ENCODE measurements at places on chromosomes 1 and 21.

- H3K36me3 ChIP-seq, result peaks cover 52% of the 10 kb centered on the region
- H3K27me3 ChIP-seq, result peaks cover 11% of the 10 kb centered on the region
Measured at GRCh38 chr1:6185635-6186382, 5.7 kb upstream of the CHD5 start.

GRCh38 chr21:40057331-40057730 is 190.1 kb downstream of the PCP4 start:
- no peaks in the 10 kb centered on the region for H3K4me1 ChIP-seq
- DNase-seq, result no peak
- no peak overlapping the region for H3K4me3 ChIP-seq
- H3K27ac ChIP-seq, result no peak overlapping the region

DNA sequence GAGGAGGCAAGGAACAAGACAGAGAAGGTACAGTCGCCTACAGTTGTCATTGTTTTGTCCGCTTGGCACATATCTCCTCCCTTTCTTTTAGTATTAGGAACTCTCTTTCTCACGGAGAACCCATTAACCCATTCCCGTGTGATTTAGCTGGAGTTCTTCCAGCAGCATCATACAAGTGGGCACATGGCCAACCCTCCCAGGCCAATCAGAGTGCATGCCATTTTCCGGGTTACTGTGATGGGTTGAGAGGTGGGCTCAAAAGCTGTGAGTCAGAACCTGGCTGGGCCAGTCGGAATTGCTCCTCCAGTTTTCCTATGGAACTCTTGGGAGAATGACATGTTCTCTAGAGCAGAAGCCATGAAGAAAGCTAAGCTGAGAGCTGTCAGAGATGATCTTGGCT is 83.1 kb upstream of the SOD1 start:
- H3K27ac ChIP-seq, result no peak overlapping the region
- no peak for DNase-seq
- H3K4me3 ChIP-seq, result no peak overlapping the region
- H3K36me3 ChIP-seq, result no peaks in the 10 kb centered on the region
- peaks cover 12% of the 10 kb centered on the region for H3K27me3 ChIP-seq
- peaks cover 1% of the 10 kb centered on the region for H3K4me1 ChIP-seq

GRCh38 chr1:147539122-147539575 is 2.2 kb upstream of the BCL9 start:
- no peak overlapping the region for H3K4me3 ChIP-seq
- no peak for DNase-seq
- H3K36me3 ChIP-seq, result peaks cover 4% of the 10 kb centered on the region
- H3K27me3 ChIP-seq, result peaks cover 4% of the 10 kb centered on the region
- peaks cover 19% of the 10 kb centered on the region for H3K4me1 ChIP-seq

DNA sequence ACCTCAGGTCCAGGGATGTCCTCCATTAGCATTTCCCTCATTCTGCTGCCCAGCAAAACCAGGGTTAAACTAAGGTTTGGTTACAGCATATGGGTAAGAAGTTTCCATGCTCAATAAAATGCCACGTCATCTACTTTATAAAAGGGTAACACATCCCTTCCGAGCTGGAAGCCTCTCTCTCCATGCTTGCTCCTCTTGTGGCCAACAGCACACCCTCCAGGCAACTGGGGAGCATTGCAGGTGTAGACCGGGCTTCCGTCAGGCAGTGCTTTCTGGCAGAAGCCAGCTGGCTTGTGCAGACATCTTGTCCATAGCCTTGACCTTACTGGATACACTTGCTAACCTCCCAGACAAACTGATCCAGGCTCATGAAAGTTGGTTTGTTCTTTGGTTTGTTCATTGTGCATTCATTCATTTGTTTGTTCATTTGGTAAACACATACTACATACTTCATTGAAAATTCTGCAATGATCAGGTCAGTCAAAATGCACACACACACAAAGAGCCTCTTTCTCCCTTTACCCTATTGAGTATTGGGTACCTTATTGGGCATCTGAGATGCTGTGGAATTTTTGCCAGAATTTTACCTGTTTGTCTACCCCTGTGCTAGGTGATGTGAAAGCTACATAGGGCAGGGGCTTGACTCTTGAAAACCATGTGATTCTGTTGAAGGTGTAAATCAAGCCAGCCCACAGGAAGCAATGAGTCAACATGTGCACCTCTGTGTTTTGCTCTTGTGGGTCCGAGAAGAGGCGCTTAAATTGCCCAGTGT is 422.8 kb downstream of the CAMTA1 start:
- H3K27me3 ChIP-seq, result peaks cover 48% of the 10 kb centered on the region
- no peaks in the 10 kb centered on the region for H3K4me1 ChIP-seq
- H3K4me3 ChIP-seq, result no peak overlapping the region

DNA sequence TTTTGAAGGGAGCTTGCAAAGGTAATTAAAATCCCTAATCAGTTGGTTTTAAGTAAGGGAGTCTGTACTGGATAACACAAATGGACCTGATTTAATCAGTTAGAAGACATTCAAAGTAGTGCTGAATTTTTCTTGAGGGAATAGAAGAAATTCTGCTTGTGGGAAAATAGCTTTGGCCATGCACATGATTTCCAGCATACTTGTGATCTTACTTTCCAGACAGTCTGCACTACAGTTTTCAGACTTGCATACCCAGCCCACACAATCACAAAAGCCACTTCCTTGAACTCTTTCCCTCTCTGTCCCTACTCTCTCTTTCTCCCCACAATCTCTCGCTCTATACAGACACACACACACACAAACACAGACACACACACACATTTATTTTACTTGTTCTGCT is 852.1 kb downstream of the PLA2G4A start:
- no peak overlapping the region for H3K4me3 ChIP-seq
- H3K27me3 ChIP-seq, result no peaks in the 10 kb centered on the region
- no peaks in the 10 kb centered on the region for H3K4me1 ChIP-seq
- no peak overlapping the region for H3K27ac ChIP-seq
- no peaks in the 10 kb centered on the region for H3K36me3 ChIP-seq
- no peak for DNase-seq

DNA sequence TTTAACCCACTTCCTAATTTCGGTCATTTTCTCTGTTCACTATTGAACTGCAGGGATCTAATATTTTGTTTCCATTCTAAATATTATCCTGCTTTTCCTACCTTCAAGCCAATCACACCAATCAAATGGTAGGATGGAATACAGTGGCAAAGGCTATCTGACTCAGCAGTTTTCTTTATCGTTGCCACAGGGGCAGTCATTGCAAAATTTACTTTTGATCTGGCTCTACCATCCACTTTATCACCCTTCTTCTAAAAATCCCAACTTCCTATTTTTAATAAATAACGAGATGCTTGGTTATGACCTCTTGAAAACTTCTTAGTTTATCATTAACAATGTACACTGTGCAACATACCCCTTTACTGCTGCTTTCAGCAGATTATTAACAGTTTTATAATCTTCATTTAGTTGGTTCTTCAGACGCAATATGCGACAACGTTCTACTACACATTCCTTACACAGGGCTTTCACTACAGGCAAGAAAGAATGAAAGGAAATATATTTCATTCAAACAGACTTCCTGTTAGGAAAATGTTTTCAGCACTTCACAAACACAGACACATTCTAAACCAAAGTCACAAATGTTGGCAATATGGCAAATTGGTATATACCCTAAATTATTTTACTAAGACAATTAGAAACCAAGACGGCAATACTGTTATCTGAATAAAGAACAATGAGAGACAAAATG is 52.3 kb upstream of the RAP1GAP start:
- H3K27me3 ChIP-seq, result no peaks in the 10 kb centered on the region
- peak overlapping the region; percentile 6 for H3K27ac ChIP-seq
- H3K36me3 ChIP-seq, result peaks cover 61% of the 10 kb centered on the region
- H3K4me1 ChIP-seq, result no peaks in the 10 kb centered on the region

GRCh38 chr1:108816049-108816893 is 40.6 kb downstream of the AKNAD1 start:
- no peaks in the 10 kb centered on the region for H3K4me1 ChIP-seq
- no peak overlapping the region for H3K4me3 ChIP-seq
- H3K27ac ChIP-seq, result no peak overlapping the region
- peaks cover 2% of the 10 kb centered on the region for H3K36me3 ChIP-seq
- DNase-seq, result no peak
- H3K27me3 ChIP-seq, result no peaks in the 10 kb centered on the region

- H3K4me3 ChIP-seq, result no peak overlapping the region
- no peaks in the 10 kb centered on the region for H3K36me3 ChIP-seq
- H3K4me1 ChIP-seq, result peaks cover 6% of the 10 kb centered on the region
- DNase-seq, result no peak
- H3K27me3 ChIP-seq, result peaks cover 74% of the 10 kb centered on the region
Measured at GRCh38 chr1:22351768-22352080, 99.9 kb upstream of the ZBTB40 start.

GRCh38 chr1:117142200-117142599 is 20.7 kb upstream of the TRIM45 start:
- H3K4me3 ChIP-seq, result no peak overlapping the region
- H3K27ac ChIP-seq, result no peak overlapping the region
- peaks cover 15% of the 10 kb centered on the region for H3K27me3 ChIP-seq
- no peaks in the 10 kb centered on the region for H3K4me1 ChIP-seq
- H3K36me3 ChIP-seq, result no peaks in the 10 kb centered on the region

- no peak for DNase-seq
- H3K36me3 ChIP-seq, result no peaks in the 10 kb centered on the region
- H3K4me1 ChIP-seq, result no peaks in the 10 kb centered on the region
- H3K27ac ChIP-seq, result no peak overlapping the region
- H3K27me3 ChIP-seq, result no peaks in the 10 kb centered on the region
Measured at GRCh38 chr1:107181253-107181969, 40.6 kb downstream of the NTNG1 start.

- peaks cover 55% of the 10 kb centered on the region for H3K27me3 ChIP-seq
- DNase-seq, result no peak
- H3K4me3 ChIP-seq, result no peak overlapping the region
- H3K27ac ChIP-seq, result no peak overlapping the region
- H3K4me1 ChIP-seq, result no peaks in the 10 kb centered on the region
Measured at GRCh38 chr21:35593000-35593502, 467.3 kb downstream of the SETD4 start.

DNA sequence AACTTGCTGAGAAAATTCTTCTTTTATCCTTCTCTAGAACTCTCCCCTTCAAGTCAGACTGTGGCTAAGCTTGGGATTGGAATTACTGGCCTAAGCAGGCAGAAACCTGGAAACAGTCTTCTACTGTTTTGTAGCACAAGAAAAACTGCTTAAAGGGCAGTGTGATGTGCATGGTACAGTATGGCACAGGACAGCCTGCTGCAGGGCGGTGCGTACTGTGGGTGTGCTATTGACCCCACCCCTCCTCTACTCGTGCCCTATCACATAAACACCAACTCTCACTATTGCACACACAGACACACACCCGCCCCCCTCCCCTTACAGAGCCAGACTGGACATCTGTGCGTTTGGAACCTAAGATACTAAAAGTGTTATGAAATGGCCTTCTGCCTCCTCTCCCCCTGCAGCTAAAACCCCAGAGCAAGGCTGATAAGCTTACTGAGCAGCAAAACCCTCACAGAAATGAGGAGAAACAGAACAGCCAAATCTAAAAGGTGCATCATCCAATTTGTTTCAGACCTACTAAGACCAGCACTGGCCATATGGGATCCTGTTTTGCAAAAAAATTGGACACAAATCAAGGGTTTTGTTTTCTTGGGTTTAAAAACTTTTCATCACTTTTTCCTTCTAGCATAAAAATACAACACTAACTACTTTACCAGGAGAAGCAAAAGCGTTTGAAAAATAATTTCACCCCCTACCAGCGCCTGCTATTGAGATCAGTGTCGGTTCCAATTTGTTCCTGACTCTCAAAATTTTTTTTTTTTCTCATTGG is 355.8 kb upstream of the LYPLAL1 start:
- no peak for DNase-seq
- H3K36me3 ChIP-seq, result no peaks in the 10 kb centered on the region
- H3K27me3 ChIP-seq, result no peaks in the 10 kb centered on the region
- H3K4me3 ChIP-seq, result no peak overlapping the region
- H3K4me1 ChIP-seq, result no peaks in the 10 kb centered on the region
- H3K27ac ChIP-seq, result no peak overlapping the region

DNA sequence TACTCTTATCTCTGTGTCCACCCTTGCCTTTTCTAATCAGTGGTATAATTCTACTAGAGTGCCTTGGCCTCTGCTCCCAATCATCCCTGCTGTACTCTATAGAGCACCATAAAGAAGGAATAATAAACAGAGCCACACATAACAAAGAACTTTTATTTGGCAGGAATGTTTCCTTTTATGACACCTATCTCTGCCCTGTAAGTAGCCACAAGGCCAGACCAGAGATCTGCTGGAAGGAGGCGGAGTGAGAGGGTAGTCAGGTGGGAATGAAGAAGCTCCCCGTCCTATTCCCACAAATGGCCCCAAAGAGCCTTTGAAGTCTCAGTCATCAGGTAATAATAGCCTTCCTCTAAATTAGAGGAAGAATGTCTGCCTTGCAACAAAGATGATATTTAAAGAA is 32.7 kb downstream of the WLS start:
- DNase-seq, result no peak
- H3K4me3 ChIP-seq, result no peak overlapping the region
- H3K4me1 ChIP-seq, result no peaks in the 10 kb centered on the region

DNA sequence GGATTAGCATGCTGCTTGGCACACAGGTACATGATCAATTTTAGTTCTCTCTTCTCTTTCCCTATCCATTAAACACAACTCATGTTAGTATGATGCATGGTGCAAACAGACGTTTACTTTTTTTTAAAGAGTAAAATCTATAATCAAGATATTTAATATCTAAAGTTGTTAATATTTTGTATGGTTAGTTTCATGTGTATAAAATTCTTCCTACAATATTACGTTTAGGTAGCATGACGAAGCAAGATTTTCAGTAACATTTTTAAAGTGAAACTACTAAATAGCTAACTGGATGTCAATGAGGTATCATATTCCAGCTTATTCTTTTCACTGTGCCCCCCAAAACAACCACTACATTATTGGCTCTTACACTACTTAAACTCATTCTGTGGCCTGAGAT is 36.6 kb downstream of the CNIH4 start:
- H3K27ac ChIP-seq, result peak overlapping the region; percentile 80
- peaks cover 5% of the 10 kb centered on the region for H3K4me1 ChIP-seq
- H3K4me3 ChIP-seq, result no peak overlapping the region
- H3K36me3 ChIP-seq, result peaks cover 98% of the 10 kb centered on the region
- DNase-seq, result no peak
- no peaks in the 10 kb centered on the region for H3K27me3 ChIP-seq

DNA sequence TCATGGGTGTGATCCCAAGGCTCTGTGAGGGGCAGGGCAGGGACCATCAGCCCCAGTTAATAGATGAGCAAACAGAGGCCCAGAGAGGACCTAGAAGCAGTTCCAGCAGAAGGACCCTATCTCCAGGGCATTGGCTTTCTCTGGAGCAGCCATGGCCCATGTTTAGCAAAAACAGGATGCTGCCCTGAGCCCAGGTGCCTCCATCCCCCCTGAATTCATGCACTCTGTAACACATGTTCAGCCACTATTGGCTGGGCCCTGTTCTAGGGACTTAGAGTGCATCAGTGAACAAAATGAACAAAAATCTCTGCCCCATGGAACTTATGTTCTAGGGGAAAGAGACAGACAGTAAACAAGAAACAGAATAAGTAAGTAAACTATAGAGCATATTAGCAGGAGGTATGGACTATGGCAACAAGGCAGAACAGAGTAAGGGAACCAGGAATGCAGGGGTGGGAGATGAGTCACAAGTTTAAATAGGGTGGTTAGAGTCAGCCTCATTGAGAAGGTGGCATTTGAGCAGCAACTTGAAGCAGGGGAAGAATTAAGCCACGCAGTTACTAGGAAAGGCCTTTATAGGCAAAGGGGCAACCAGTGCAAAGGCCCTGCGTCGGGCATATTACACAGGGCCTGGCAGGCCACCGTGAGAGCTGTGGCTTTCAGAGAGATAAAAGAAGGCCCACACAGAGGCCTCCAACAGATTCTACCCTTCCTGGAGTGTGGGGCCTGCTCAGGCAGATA is 185.9 kb upstream of the EDN2 start:
- DNase-seq, result no peak
- H3K27me3 ChIP-seq, result no peaks in the 10 kb centered on the region
- peak overlapping the region; percentile 6 for H3K27ac ChIP-seq
- peaks cover 72% of the 10 kb centered on the region for H3K4me1 ChIP-seq
- peaks cover 2% of the 10 kb centered on the region for H3K36me3 ChIP-seq
- H3K4me3 ChIP-seq, result no peak overlapping the region

Data from effector memory CD8-positive, alpha-beta T cell (primary cell).